Right atrium auricular region (tissue), 2 donors: ENCODE measurements at places on chromosomes 1 and 21.
A peak's percentile ranks its signal among the peaks of the same experiment; 100 is the strongest.

GRCh38 chr1:34900775-34901502 lies 28.5 kb downstream of the DLGAP3 start:
- no peak for DNase-seq

GRCh38 chr1:157307491-157307890 lies 169.3 kb upstream of the ETV3 start:
- no peak for DNase-seq

- no peak for DNase-seq
Measured at GRCh38 chr1:119924948-119925898, 28.9 kb upstream of the ADAM30 start.

GRCh38 chr1:176546825-176547224 lies 83.8 kb downstream of the PAPPA2 start:
- no peak for DNase-seq

DNA sequence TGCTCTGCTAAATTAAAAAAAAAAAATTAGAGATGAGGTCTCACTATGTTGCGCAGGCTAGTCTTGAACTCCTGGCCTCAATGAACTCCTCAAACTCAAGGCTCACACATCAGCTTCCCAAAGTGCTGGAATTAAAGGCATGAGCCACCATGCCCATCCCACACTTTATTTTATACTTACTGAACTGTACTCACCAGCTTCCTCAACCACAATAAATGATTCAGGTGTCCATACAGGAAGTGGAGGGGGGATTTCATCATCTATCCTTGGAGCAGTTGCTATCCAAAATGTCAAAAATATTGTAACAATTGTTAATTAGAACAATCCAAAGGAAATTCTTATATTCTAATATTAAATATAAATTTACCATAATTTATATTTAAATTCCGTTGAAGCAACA lies 22.4 kb upstream of the RSBN1 start:
- DNase-seq = no peak

DNA sequence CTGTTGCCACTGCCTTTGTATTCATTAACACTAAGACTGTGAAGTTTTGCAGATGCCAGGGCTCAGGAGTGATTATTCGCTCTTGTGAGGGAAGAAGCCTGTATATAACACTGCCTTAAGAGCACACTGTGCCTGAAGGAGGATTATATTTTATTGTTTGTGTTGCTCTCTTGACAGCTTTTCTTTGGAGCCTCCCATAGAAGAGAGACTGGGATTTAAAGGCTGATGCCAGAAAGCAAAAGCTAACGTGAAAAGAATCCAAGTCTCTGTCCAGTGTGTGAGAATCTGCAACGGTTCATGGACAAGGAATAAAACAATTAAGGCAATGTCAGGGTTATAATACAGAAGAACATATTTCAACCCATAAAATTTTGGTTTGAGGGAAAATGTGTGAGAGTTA lies 316.8 kb downstream of the NFIA start:
- DNase-seq = no peak

DNA sequence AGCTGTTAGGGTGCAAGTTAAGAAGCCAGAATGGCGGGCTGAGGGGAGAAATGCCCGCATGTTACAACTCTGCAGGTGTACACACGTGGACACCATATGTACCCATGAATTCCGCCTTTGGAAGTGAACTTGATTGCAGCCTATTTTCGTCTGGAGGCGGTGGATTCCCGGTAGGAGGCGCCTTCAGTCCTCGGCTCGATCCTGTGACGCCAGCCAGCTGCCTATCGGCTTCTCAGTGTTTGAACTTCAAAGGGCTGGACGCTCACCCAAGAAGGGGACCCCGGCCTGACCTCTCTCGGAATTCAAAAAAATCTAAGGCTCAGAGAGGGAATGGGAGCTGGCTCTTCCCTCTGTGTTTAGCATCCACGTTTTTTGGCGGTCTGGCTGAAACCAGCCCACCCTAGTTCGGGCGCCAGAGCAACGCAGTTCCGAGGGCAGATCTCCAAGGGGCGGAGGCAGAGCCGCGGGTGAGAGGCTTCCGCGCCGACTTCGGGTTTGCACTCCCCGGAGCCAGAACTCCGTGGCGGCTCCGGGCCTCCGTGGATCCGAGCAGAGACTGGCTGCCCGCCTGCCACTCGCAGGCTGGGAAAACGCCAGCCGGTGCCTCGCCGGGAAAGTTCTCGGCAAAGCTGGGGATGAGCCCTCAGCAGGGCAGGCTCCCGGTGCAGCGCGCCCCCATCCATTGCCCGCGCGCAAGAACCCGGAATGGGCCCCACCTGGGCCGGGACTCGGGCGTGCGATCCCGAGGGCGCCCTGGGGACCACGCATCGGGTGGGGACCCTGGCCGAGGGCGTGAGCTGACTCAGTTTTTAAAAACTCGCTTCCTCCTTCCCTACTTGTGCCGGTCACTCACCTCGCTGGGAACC lies 996 bp upstream of the TMEM51 start:
- peak; percentile 88 for DNase-seq

DNA sequence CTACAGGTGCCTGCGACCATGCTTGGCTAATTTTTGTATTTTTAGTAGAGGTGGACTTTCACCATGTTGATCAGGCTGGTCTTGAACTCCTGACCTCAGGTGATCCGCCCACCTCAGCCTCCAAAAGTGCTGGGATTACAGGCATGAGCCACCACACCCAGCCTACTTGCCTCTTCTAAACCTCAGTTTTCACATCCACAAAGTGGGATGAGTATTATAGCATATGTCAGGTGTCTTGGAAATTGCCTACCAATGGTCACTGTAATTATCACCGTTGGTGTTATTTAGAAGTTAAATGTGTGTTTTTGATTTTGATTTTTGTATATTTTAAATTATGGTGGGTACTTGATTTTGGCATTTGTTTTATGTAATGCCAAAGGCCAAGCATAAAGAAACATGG lies 36.7 kb downstream of the SLC44A3 start:
- no peak for DNase-seq

DNA sequence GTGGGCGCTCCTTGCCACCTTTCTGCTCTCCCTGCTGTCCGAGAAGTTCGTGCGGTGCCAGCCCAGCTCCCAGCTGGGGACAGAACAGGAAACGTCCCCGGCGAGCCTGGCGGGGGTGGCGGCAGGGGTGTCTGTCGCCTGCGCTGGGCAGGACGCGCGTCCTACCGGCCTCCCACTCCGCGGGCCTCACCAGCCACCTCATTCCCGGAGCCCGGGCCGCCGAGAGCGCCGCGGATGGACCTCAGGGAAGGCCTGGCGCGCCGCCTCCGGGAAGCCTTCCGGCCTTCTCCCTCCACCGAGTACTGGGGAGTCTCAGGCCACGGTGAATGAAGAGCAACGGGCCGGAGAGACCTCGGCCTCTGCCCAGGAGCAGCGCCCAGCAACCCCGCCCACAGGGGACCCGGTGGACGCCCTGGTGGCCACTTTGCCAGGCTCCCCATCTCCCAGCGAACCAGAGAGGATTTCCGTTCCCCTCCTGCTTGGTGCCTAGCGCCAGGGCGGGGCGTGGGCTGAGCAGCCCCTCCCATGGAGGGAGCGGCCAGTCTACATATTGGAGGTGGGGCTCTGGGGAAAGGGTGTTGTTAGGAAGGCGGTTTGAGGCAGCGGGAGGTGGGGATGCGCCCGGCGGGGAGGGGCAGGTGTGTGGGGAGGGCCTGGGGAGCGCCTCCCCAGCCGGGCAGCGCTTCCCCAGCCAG lies 9.5 kb upstream of the TNFRSF14 start:
- DNase-seq = peak; percentile 91

DNA sequence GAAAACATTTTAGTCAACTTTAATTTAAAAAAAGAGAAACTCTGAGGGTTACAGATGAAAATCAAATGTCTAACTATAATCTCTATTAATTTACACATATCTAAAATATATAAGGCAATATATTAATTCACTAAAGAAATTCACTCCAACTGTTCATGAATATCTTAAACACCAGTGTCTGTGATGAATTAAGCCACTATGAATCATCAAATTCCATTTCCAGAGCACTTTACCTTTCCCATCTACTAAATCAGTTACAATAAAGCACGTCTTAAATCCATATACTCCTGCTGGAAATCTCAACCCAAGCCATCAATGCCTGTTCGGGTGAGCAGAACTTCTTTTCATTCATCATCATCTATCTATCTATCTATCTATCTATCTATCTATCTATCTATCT lies 4.3 kb downstream of the TAF5L start:
- no peak for DNase-seq

- DNase-seq = no peak
Measured at GRCh38 chr1:99764909-99765308, 1.5 kb downstream of the FRRS1 start.

- no peak for DNase-seq
Measured at GRCh38 chr1:151624783-151625182, 12.9 kb downstream of the SNX27 start.

DNA sequence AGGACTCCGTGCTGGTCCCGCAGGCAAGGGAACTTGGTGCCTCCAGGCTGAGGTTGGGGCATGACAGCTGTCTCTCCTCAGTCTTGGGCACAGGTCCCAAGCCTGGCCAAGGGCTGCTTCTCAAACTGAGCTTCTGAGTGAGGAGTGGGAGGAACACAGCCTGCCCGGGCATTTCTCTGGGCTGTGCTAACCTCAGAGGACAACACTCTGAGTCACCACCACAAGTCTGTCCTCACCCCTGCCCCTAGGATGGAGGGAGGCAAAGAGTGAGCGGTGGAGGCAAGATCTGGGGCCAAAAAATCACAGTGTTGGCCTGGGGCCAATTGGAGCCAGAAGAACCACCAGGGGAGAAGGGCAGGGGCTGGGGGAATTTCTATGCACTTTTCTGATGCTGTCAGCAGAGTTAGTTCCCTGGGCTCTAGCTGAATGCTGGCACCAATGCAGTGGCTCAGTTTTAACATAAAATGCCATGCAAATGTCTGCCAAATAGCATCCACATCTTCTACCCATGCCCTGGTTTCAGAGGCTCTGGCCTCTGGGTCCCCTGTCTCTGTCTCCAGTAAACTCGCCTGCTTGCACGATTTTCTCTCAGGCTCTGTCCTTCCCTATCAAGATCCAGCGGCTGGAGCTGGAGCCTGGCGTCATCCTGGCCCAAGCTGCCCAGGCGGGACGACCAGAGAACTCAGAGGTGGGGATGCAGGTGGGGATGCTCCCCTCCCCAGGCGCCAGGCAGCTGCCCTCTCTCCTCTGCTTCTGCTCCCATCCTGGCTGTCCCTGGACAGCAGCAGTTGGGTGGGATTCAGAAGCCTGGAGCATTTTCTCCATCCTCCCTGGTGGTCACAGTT lies 11.0 kb upstream of the CDK18 start:
- DNase-seq = peak; percentile 67

DNA sequence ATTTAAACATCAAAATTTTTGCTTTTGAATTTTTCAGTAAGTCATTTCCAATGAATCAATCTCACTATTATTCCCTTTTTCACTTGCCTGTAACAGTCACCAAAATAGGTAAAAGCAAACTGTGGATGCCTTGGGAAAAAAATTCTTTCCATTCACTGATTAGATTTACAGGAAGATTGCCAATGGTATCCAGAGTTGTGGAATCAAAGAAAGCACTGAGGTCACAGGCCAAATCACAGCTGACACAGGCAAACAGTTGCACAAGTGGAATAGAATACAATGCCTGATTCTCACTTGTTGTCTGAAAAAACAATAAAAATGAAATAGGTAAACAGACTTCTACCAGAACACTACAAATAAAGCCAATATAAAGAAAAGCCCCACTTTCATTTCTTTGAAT lies 48.4 kb downstream of the LTN1 start:
- DNase-seq = no peak

GRCh38 chr21:26167593-26167992 lies 3.0 kb downstream of the APP start:
- no peak for DNase-seq

DNA sequence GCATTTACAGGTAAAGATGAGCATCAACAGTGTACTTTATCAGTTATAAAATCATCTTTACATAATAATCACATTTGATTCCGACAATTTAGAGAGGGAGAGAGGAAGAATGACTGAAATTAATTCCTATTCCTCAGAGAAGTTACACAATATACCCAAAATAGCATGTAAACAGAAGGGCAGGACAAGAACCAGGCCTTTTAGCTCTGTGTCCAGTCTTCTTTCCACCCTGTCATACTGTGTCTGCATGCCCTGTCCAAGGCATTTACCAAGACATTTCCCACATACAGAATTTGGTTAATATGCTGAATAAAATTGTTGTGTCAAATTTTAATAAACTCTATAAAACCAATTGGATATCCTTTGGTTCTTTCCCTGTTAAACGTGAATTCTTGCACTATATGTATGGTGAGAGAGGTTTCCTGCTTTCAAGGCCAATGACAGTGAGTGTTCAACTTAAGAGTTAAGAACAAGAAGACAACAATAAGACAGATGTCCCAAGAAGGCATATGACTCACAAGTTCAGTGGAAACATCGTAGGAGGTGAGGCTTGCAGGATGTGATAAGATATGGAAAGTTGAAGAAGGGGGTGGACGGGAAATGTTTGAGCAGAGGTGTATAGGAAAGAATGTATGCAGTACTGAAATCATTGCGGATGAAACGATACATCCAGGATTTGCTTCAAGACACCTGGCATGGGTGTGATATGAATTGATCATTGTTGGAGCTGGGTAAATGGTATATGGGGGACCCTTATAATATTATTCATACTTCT lies 20.8 kb downstream of the LRRC8B start:
- DNase-seq = no peak

- no peak for DNase-seq
Measured at GRCh38 chr21:45409466-45410150, 4.6 kb downstream of the COL18A1 start.

GRCh38 chr1:85629532-85629920 lies 49.0 kb downstream of the CCN1 start:
- DNase-seq = no peak

GRCh38 chr1:48472638-48473037 lies 634 bp upstream of the SPATA6 start:
- DNase-seq = no peak

DNA sequence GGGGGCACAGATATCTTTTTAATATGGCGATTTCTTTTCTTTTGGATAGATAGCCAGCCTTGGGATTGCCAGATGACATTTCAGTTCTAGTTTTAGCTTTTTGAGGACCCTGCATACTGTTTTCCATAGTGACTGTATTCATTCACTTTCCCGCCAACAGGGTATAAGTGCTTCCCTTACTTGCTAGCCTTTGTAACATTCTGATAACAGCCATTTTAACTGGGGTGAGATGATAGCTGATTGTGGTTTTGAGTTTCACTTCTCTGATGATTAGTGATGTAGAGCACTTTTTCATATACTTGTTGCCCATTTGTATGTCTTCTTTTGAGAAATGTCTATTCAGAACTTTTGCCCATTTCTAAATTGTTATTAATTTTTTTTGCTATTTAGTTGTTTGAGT lies 151.9 kb downstream of the NTPCR start:
- DNase-seq = no peak

DNA sequence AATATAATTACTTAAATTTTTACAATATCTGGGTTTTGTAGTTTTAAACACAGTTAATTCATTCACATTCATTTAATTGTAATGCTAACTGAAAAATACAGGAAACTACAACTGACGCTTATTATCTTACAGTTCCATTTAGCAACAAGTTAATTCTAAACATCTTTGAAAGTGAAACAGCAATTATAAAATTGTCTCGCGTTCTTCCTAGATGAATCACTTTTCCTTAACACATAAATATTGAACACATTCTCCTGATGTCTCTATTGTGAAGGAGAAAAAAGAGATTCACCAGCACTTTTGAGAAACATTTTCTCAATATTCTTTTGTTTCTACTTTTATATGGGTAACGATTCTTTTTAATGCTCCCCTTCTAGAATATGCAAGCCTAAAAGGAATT lies 6.4 kb downstream of the PTGFR start:
- no peak for DNase-seq
